ENCODE measurements at places on chromosomes 12 and 14. TPM values are rescaled to one million over a fixed set of nuclear protein-coding genes. Genes with fewer than 3 reads are reported as not detected.

Gene TCL1A
- not detected for total RNA-seq

Gene ACRBP
- total RNA-seq = not detected

Gene GMPR2
- total RNA-seq = 66.2 TPM

Gene TMEM117
- total RNA-seq = 1.9 TPM

Gene SSPN
- total RNA-seq = 0.37 TPM

Gene SYCP3
- total RNA-seq = 0.13 TPM

Gene COA8
- 46.4 TPM for total RNA-seq

Gene SLC38A4
- 0.12 TPM for total RNA-seq

Gene KCNJ8
- total RNA-seq = 0.24 TPM

Gene FOXA1
- total RNA-seq = 5.8 TPM

Gene KCNH5
- total RNA-seq = not detected
